Right kidney (tissue), 9 donors: ENCODE measurements at places on chromosomes 5 and 9.

- DNase-seq: no peak
Measured at GRCh38 chr5:131609774-131610173, 25.3 kb downstream of the RAPGEF6 start.

DNA sequence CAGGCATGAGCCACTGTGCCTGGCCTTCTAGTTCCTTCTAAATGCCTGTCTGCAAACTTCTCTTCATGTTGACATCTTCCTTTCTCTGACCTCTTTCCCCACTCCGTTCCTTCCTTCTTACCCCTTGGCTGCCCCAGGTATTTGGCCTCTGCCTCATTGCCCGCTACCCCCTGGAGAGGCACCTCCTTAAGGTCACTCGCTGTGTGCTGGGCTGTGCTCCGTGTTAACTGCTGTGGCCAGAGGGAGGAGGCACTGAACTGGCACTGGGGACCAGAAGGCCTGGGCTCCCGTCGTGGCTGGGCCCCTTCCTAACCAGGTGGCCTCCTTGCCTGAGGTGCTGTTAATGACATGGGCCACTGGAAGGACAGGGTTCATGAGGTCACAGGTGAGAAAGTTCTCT lies 39.4 kb downstream of the LAMC3 start:
- DNase-seq: no peak

DNA sequence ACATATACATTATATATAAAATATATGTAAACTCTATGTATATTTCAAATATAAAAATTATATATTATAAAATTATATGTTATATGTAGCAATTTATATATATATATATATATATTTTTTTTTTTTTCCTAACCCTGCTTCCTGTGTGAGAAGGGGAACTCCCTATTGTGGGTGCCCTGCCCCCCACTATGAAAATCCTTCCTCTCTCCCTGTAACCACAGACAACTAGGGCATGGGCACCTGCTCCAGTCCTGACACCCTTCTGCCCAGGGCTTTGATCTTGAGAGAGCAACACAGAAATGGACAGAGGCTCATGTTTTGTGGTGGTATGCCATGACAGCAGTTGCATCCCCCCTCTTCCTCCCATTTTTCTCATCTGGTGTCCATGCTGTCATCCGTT lies 148.7 kb upstream of the IL12B start:
- DNase-seq: no peak

DNA sequence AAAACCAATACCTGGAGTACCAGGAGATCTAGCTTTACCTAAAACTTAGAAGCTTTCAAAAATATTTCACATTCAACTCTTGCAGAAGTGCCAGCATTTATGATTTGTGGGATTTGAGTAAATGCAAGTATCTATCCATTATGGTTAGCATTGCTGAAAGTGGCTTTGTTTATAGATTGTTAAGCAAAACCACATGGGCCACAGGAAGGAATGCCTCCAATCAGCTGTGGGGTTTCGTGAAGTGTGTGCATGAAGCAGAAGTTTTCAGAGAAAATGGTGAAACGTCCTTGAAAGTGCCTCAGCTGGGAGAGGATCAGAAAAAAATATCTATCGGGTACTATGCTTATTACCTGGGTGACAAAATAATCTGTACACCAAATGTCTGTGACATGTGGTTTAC lies 4.2 kb downstream of the LECT2 start:
- no peak for DNase-seq

GRCh38 chr9:98929071-98929470 lies 14.6 kb upstream of the COL15A1 start:
- no peak for DNase-seq

GRCh38 chr5:83451955-83452354 lies 19.6 kb upstream of the VCAN start:
- DNase-seq: no peak

DNA sequence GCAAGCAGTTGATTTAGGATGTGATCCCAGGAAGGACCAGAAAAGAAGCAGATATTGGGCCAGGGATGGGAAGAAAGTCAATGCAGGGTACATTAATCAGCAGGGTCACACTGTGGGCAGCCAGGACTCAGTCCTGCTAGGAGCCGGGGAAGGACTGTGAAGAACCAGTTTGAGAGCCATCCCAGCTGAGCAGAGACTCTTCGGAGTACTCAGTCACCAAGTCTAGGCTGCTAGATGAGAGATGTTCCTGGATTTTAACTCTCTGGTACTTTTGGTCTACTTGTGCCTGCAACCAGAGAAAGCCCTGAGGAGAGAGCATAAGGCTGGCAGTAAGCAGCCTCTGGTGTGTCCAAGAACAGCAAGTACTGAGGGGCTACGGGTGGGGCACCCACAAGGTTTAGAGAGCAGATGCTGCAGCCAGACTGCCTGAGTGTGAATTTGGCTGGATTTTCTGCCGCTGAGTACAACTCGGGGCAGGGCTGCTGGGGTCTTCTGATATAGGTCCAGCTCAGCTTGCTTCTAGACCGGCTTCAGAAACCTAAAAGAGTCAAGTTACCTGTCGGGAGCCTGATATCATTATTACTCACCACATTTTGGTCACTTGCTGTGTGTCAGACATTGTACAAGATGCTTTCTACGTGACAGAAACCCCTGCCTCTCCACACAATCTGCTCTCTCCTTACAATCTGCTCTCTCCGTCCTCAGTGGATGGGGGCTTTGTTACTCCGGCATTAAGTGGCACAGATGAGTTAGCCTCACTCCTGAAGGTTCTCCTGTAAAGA lies 250.2 kb upstream of the GAS1 start:
- DNase-seq: no peak

DNA sequence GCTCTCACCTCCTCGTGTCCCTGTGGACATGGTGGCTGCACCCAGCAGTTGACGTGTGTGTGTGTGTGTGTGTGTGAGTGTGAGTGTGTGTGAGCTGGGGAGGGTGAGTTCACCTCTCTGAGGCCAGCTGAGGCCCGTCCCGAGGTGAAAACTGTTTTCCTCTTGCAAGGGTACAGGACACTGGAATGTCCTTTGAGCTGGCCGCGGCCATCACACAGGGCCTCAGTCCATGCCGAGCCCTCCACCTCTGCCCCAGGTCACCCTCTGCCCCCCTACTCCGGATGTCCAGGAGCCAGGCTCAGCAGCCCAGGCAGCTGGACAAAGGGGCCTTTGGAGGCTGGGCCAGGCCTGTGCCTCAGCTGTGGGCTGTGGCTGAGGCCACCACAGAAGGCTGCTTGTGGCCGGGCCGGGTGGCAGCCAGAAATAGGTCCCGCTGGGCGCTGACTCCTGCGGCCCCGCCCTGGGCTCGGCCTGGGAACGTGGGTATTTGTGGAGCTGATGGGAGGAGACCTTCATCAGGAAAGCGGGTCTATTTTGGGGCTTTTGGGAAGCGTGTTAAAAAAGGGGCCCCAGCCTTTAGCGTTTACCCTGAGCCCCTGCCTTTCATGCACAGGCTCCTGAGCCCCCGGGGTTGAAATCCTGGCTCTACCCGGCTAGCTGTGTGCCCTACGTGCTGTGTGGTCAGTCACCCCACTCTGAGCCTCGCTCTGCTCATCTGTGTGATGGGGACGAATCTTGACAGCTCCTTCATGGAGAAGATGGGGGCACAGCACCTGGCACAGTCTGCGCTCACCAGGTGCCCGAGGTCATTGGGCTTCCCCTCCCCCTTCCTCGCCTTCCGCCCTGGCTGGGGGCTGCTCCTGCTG lies 75.1 kb upstream of the IER5L start:
- no peak for DNase-seq

GRCh38 chr5:11037080-11037479 lies 276.0 kb upstream of the DAP start:
- DNase-seq: no peak

DNA sequence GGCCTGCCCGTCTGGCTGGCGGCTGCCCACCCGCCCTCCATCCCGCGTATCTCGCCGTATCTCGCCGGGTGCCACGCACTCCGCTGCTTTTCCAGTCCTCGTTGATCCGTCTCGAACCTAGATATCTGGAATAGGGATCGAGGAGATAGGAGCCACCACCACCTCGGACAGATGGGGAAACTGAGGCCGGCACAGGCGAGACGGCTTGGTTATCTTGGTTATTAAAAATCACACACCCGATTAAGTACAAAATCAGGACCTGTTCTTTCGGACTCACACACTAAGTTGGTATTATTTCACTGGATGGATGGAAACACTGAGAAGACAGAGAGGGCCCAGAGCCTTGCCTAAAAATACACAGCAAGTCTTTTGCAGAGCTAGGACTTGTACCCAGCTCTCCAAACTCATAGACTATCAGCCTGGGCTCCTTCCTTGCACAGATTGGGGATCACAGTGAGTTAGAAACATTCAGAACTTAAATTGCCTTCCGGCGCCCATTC lies 678 bp downstream of the SLC26A2 start:
- DNase-seq: no peak

- no peak for DNase-seq
Measured at GRCh38 chr5:151448038-151448985, 909 bp downstream of the SLC36A1 start.

- DNase-seq: no peak
Measured at GRCh38 chr5:85709728-85710127, 908.0 kb upstream of the COX7C start.

DNA sequence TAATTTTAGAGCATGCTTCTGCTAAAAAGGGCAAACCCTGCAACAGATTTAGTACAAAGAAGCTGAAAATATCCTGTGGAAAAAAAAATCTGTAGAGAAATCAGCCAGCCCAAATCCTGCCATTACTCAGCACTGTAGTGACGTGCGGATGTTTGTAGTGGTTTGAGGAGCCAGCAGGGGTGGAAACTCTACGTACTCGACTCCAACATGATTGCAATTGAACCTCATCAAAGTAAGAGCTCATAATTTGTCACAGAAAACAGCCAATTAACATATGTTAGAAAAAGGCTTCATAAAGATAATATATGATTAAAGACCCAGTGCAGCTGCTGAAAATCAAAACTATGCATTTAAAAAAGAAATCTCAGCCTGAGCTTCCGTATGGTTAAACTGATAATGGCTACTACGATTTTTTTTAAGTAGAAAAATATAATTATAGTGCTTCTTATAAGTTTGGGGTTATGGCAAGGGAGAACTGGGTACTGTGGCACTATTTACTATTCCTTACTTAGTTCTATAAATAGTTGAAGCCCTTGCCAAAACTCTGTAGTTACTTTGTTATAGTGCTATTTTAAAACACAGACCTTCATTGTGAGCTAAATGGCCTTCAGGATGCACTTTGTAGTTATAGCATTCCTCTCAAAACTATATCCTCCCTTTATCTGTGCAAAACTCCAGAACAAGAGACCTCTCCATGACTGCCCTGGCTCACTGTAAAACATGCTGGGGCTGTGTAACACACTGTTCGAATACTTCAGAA lies 49.4 kb downstream of the MEF2C start:
- no peak for DNase-seq

DNA sequence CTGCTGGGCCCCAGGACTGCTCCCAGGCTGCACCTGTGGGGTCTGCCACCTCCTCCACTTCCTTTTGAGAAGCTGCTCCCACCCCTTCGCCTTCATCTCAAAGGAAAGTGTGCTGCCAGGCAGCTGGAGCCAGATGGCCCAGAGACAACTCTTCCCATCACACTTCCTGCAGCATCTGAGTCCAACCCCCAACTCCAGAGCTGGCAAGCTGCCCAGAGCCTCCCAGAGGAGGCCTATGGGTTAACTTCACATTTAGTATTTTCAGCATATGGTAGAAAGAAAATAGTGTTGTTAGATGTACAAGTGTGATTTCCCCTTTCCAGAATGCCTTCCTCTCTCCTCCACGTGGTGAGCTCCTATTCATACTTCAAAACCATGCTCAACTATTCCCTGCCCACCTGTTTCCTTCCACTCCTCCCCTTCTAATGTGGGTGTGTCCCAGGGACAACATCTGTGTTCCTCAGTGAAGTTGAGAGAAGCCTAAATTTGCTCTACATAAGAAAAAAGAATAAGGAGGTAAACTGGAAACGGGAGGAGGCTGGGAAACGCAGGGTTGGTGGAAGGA lies 38.6 kb upstream of the KCNMB1 start:
- DNase-seq: no peak

GRCh38 chr5:167533814-167534795 lies 757.3 kb upstream of the WWC1 start:
- no peak for DNase-seq

DNA sequence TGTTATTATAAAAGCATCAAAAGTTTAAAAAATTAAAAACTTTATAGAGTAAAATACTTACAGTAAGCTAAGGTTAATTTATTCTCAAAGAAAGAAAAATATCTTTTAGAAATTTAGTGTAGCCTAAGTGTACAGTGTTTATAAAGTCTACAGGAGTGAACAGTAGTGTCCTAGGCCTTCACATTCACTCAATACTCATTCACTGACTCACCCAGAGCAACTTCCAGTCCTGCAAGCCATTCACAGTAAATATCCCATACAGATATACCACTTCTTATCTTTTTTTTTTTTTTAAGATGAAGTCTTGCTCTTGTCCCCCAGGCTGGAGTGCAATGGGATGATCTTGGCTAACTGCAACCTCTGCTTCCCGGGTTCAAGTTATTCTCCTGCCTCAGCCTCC lies 73.1 kb upstream of the FST start:
- DNase-seq: no peak

DNA sequence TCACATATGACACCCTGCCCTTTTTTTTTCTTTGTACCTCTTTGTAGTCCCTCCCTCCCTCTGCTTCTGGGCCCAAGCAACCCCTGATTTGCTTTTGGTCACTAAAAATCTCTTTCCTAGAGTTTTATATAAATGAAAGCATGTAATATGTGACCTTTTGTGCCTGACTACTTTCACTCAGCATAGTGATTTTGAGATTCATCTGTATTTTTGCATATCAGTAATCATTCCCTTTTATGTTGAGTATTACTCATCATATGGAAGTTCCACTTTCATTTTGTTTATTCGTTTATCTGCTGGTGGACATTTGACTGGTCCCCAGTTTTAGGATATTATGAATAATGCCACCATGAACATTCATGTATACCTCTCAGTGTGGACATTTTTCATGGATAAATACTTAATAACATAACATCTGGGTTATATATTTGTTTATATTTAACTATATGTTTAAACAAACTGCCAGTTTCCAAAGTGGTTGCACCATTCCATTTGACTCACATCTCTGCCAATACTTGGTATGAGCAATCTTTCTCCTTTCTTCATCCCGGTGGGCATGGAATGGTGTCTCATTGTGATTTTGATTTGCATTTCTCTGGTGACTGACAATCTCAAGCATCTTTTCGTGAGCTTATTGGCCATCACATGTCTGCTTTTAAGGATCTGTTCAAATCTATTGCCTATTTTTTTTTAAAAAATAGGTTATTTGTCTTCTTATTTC lies 115.7 kb upstream of the S1PR3 start:
- DNase-seq: no peak

DNA sequence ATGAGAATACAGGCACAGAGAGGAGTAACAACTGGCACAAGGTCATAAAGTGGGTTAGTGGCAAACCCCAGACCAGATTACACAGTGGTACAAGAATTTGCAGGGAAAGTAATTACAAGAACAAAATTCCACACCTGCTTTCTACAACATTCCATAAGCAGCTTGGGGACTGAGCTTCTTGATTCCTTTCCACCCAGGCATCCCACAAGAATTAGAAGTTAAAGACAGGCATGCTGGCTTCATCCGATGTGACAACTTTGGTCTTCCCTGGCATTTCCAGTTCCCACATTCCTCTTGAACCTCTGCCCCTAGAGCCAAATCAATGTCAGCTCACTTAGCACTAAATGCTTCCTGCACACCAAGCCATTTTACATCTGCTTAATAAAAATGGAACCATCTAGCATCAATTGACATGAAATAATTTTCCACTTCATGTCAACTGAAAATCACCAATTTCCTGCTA lies 435.8 kb upstream of the PAPPA start:
- no peak for DNase-seq
